ENCODE measurements at places on chromosomes 4 and X. TPM values are rescaled to one million over a fixed set of nuclear protein-coding genes. Genes with fewer than 3 reads are reported as not detected.

TCEAL5 gene
- total RNA-seq = not detected

GRCh38 chr4:102216666-102217065 lies 128.6 kb downstream of the SLC39A8 start:
- no peaks in the 10 kb centered on the region for H3K36me3 ChIP-seq
- no peak overlapping the region for H3K27ac ChIP-seq
- no peaks in the 10 kb centered on the region for H3K4me1 ChIP-seq
- H3K4me3 ChIP-seq = no peak overlapping the region

DNA sequence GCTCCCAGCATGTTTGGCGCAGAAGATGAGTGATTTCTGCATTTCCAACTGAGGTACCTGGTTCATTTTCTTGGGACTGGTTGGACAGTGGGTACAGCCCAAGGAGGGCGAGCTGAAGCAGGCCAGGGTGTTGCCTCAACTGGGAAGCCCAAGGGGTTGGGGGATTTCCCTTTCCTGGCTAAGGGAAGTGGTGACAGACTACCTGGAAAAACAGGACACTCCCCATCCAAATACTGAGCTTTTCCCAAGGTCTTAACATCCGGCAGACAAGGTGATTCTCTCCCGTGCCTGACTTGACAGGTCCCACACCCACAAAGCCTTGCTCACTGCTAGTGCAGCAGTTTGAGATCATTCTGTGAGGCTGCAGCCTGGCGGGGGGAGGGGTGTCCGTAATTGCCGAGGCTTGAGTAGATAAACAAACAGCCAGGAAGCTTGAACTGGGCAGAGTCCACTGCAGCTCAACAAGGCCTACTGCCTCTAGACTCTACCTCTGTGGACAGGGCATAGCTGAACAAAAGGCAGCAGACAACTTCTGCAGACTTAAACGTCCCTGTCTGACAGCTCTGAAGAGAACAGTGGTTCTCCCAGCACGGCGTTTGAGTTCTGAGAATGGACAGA lies 307.7 kb upstream of the ARSJ start:
- DNase-seq = no peak
- no peak overlapping the region for H3K27ac ChIP-seq
- H3K27me3 ChIP-seq = no peaks in the 10 kb centered on the region
- H3K36me3 ChIP-seq = no peaks in the 10 kb centered on the region
- H3K4me3 ChIP-seq = no peak overlapping the region
- no peaks in the 10 kb centered on the region for H3K4me1 ChIP-seq

- peaks cover 4% of the 10 kb centered on the region for H3K36me3 ChIP-seq
- H3K4me3 ChIP-seq = peak overlapping the region; percentile 90
- peaks cover 11% of the 10 kb centered on the region for H3K4me1 ChIP-seq
- no peaks in the 10 kb centered on the region for H3K27me3 ChIP-seq
- H3K27ac ChIP-seq = peak overlapping the region; percentile 89
- DNase-seq = no peak
These were observed 644 bp downstream of the LAMP2 start for GRCh38 chrX:120468479-120468824.

DNA sequence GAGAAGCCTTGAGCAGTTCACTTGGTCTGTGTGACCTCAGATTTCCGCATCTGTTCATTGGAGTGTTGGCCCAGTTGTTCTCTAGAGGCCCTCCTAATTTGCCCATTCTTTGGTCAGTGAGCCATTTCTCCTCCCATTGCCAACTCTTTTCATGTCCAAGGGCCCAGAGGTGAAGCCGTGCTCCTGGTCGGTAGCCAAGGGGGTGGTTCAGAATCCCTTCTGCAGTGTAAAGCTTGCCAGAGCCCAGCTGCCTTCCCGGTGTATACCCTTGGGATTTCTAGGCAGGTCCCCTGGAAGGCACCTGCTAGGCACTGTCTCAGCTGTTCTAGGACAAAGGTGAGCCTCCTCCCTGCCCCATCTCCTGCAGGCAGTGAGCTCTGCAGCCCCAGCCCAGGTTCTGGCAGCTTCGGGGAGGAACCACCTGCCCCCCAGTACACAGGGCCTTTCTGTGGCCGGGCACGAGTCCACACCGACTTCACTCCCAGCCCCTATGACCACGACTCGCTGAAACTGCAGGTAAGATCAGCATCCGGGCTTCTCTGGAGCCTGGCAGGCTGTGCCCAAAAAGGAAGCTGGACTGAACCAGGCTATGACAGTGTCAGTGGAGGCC lies 12.3 kb downstream of the SASH3 start:
- peaks cover 2% of the 10 kb centered on the region for H3K4me1 ChIP-seq
- peaks cover 26% of the 10 kb centered on the region for H3K36me3 ChIP-seq
- H3K4me3 ChIP-seq = no peak overlapping the region
- no peaks in the 10 kb centered on the region for H3K27me3 ChIP-seq

- H3K27ac ChIP-seq = no peak overlapping the region
- H3K4me1 ChIP-seq = peaks cover 7% of the 10 kb centered on the region
- H3K4me3 ChIP-seq = peak overlapping the region; percentile 30
- H3K27me3 ChIP-seq = no peaks in the 10 kb centered on the region
- no peak for DNase-seq
- peaks cover 19% of the 10 kb centered on the region for H3K36me3 ChIP-seq
These were observed 8.6 kb downstream of the APEX2 start for GRCh38 chrX:55008571-55009358.

- H3K27me3 ChIP-seq = peaks cover 1% of the 10 kb centered on the region
- no peaks in the 10 kb centered on the region for H3K36me3 ChIP-seq
- peaks cover 13% of the 10 kb centered on the region for H3K4me1 ChIP-seq
- H3K27ac ChIP-seq = no peak overlapping the region
- no peak for DNase-seq
These were observed 11.3 kb upstream of the DRP2 start for GRCh38 chrX:101208152-101208905.

- no peaks in the 10 kb centered on the region for H3K36me3 ChIP-seq
- H3K27me3 ChIP-seq = no peaks in the 10 kb centered on the region
- H3K4me1 ChIP-seq = peaks cover 7% of the 10 kb centered on the region
- no peak for DNase-seq
- H3K4me3 ChIP-seq = no peak overlapping the region
These were observed 44.0 kb downstream of the ZNF518B start for GRCh38 chr4:10413177-10413576.

DNA sequence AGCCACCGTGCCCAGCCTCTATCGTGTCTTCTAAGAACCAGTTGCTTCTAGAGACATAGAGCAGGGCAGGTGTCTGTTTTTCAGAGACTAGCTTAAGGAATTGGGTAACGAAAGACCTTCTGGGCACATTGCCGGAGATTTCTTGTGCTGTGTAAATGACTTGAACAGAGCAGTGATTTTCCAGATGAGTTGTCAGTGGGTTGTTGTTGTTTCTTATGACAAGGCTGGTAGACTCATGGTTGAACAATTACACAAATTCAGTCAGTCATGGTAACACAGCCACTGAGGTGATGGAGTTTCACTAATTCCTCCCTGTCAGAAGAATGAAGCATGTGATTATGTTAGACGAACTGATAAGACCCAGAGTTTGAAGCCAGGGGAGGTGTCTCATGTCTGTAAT lies 20.5 kb upstream of the DDX3X start:
- no peak overlapping the region for H3K4me3 ChIP-seq
- DNase-seq = no peak
- no peaks in the 10 kb centered on the region for H3K27me3 ChIP-seq
- H3K4me1 ChIP-seq = no peaks in the 10 kb centered on the region
- no peak overlapping the region for H3K27ac ChIP-seq

GRCh38 chrX:115592997-115593734 lies 32.2 kb downstream of the PLS3 start:
- no peaks in the 10 kb centered on the region for H3K27me3 ChIP-seq
- DNase-seq = no peak
- no peaks in the 10 kb centered on the region for H3K36me3 ChIP-seq
- H3K27ac ChIP-seq = no peak overlapping the region
- H3K4me1 ChIP-seq = no peaks in the 10 kb centered on the region
- no peak overlapping the region for H3K4me3 ChIP-seq

DNA sequence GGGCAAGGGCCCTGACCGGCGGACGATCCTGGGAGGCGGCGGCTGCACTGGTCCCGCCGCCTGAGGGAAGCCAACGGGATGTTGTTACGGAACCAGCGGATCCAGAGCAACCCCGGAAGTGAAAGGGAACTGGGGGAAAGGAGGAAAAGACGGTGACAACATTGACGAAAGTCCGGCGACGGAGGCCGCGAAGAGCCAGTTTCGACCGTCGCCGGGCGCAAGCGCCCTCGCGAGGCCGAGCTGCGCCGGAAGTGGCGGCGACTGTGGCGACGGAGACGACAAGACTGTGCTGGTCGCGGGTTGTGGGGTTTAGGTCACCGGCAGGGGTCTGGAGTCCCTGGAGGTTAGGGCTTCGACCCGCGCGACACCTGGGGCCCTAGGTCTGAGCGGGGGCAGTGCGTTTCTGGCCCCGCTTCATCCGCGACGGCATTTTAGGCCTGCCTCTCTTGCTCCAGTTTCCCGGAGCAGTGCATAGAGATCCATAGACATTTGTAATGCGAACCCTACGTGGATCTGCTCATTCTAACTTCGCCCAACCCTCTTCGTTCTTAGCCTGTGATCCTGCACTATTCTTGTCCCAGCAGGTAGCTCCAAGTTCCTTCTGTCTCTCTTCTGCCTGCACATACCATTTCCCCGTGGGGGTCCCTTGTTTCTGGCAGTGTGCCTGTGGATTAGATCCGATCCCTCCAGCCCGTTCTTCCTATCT lies at the start of gene BOD1L1:
Gene BOD1L1 (minus strand): TSS at position 120 of the 706 bp plus-strand sequence. CDS start 138 bp downstream, outside the sequence.
- H3K4me3 ChIP-seq = peak within 1 kb of the TSS; percentile 99
- peak; percentile 81 for DNase-seq
- H3K4me1 ChIP-seq = peaks cover 28% of the 10 kb centered on the region
- peaks cover 4% of the 10 kb centered on the region for H3K27me3 ChIP-seq
- peaks cover 12% of the 10 kb centered on the region for H3K36me3 ChIP-seq

GRCh38 chr4:183242291-183242690 lies 77.8 kb downstream of the CLDN22 start:
- no peak for DNase-seq
- no peaks in the 10 kb centered on the region for H3K36me3 ChIP-seq
- H3K27ac ChIP-seq = no peak overlapping the region
- no peaks in the 10 kb centered on the region for H3K4me1 ChIP-seq
- peaks cover 8% of the 10 kb centered on the region for H3K27me3 ChIP-seq

- peaks cover 11% of the 10 kb centered on the region for H3K36me3 ChIP-seq
- no peak overlapping the region for H3K4me3 ChIP-seq
- H3K4me1 ChIP-seq = peaks cover 40% of the 10 kb centered on the region
- H3K27me3 ChIP-seq = no peaks in the 10 kb centered on the region
- peak overlapping the region; percentile 41 for H3K27ac ChIP-seq
- DNase-seq = no peak
These were observed 18.4 kb downstream of the ZFX start for GRCh38 chrX:24167719-24168472.

- no peak for DNase-seq
- no peak overlapping the region for H3K4me3 ChIP-seq
- no peaks in the 10 kb centered on the region for H3K36me3 ChIP-seq
These were observed 144.2 kb upstream of the GEMIN8 start for GRCh38 chrX:14173873-14174272.
